ENCODE measurements at places on chromosomes 11 and 22. TPM values are rescaled to one million over a fixed set of nuclear protein-coding genes. Genes with fewer than 3 reads are reported as not detected.
A peak's percentile ranks its signal among the peaks of the same experiment; 100 is the strongest.

DNA sequence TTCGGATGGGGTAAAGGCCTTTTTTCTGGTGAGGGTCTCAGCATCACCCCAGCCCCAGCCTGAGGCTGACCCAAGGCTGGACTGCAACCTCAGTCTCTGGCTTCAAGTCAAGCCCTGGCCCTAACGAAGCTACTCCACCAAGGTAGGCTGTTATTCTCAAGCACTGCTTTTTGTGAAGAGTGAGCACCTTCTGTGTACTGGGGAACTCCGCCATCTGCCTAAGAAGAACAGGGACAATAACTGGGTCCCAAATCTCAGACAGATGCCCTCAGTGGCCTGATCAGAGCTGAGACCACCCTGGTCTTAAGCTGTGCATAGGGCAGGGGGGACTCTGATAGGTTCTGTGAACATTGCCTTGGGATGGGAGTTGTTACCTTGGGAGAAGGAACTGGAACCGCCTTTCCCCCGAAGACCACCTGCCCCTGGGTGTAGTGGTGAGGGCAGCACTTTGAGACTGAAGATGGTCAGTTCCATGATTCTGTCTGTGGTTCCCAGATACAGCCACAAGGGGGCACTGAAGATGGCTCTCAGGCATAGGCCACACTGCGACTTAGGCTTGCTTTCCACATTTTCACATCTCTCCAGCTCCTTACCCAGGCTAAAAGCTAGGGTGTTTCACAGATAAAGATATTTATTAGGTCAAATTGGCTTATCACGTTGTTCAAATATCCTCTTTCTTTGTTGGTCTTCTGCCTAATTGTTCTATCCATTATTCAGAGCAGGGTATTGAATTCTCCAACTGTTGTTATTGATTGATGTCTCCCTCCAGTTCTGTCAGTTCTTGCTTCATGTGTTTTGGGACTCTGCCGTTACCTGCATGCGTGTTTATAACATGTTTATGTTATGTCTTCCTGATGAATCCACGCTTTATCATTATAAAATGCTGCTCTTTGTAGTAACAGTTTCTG lies 11.8 kb upstream of the UVRAG start:
- peak; percentile 66 for DNase-seq

B4GALNT4 gene
- total RNA-seq = not detected

DNA sequence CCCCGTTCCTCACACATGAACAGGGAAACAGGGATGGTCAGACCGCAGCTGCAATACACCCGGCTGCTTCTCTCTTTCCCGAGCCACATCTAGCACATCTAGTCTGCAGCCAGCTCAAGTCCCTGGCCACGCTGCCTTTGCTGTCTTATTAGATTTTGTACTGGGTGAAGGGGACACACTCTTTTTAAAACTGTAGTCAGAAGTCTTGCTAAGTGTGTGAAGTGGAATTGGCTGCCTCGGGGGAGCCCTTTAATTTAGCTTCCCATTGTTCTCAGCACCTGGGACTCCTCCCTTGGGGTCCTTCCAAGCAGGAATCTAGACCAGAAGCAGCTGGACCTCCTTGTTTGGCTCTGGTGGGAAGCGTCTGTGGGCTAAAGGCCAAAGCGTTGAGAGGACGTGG lies 420.0 kb downstream of the CTTN start:
- DNase-seq = no peak

- no peak for DNase-seq
Observed at GRCh38 chr11:127791844-127792243, 791.3 kb upstream of the KIRREL3 start.

LAYN gene
- total RNA-seq = not detected

GRCh38 chr11:21988477-21988876 lies 204.4 kb upstream of the ANO5 start:
- DNase-seq = no peak
